ENCODE measurements at places on chromosomes 12 and 14.
A peak's percentile ranks its signal among the peaks of the same experiment; 100 is the strongest.

- DNase-seq = no peak
Observed at GRCh38 chr12:68349220-68349621, 17.1 kb upstream of the MDM1 start.

DNA sequence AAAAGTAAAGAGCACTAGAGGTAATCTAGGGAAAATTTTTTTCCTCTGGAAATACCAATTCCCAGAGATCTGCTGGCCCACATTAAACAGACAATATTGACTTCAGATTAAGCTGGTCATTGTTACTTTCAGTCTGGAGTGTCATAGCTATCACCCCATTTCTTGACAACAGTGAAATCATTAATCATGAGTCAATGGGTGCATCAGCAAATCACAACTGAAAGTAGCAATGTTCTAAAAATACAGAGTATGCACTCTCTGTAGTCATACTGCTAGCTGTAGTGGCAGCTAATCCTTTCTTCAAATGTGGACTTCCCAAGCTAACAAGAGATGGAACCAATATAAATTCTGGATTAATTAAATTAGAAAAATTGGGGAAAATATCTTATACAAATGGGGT, 129.9 kb downstream of the CPNE8 start:
- no peak for DNase-seq

GRCh38 chr14:74792249-74793039, 29.3 kb downstream of the YLPM1 start:
- no peak for DNase-seq

GRCh38 chr12:71045781-71046180, 112.0 kb downstream of the TSPAN8 start:
- DNase-seq = peak; percentile 27

- DNase-seq = no peak
Observed at GRCh38 chr14:31703056-31703455, 141.9 kb downstream of the NUBPL start.
